ENCODE measurements at places on chromosomes 3 and 15.

GRCh38 chr15:27336676-27337075 is 365.7 kb downstream of the GABRG3 start:
- no peak for DNase-seq

- peak; percentile 99 for DNase-seq
Measured at GRCh38 chr15:22838292-22839042, at the start of gene NIPA2. NIPA2 (plus strand) TSS chr15:22838666; CDS start chr15:22851732, 13,066 bp downstream.

DNA sequence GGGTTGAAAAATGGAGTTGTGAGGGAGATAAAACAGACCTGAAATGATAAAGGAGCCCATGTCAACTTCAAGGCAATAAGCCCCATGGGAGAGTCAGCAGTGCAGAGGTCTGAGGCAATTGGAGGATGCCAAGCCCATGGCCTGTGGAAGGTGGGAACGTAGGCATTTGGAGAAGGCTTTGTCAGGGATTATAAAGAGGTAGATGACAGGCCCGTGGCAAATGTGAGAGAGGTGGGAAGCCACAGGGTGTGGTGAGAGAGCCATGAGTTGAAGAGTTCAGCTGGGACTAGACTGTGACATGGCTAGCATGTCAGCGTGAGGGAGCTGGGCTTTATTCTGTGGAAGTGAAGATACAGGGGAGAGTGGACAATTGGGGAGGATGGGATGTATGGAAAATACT is 35.4 kb downstream of the MFSD1 start:
- DNase-seq: no peak

DNA sequence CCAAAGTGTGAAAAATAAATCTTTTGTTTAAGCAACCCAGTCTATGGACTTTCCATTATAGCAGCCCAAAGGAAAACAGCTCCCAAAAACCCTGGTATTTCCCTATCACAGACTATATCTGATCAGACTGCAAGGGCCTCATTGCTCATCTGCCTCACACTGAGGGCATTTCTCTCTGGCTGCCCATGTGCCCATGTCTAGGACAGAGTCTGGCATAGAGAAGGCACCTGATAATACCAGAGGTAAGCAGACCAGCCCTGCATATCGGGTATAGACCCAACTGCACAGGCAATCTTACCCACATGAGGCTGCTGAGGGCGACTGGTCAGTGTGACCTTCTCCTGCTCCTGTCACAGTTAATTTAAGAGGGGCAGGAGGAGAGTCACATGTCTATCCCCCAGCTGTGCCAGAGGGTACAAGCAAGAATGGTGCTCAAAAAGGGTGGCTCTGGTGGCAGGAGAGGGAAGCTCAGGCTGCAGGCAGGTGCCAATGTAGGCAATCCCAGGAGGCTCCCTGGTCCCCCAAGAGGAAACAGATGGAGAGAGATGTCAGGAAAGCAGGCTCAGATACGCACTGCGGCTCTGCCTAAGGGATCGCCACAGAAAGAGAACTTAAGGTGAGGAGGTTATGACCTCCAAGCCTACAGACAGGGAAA is 3.1 kb downstream of the CSRNP1 start:
- DNase-seq: no peak

Data from right lung (tissue), 10 donors.